ENCODE measurements at places on chromosomes 4 and X.
A peak's percentile ranks its signal among the peaks of the same experiment; 100 is the strongest.

DNA sequence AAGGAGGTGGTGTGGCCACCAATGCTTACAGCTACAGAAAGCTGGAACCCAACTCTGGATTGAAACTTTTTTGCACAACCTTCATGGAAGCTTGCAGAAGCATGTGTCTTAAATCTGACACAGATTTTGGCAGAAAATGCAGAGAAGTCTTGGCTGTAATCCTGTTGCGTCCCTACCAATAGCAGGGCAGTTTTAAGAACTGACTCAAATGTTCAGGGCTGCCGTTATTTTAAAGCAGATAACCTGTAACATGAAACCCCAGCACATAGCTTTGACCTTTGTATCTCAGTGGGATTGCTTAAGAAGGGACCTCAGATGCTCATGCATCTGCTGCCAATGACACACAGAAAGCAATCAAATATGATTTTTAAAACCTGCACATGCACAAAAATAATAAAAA is at the start of gene VEGFD:
VEGFD (minus strand) TSS at position 110 of the 400 bp plus-strand sequence. CDS start 467 bp downstream, outside the sequence.
- DNase-seq, result no peak

- DNase-seq, result no peak
These were observed 211.9 kb upstream of the HS3ST1 start for GRCh38 chr4:11640584-11640983.

- DNase-seq, result no peak
These were observed 281.0 kb downstream of the RAB28 start for GRCh38 chr4:13203101-13203500.

GRCh38 chr4:1006856-1007255 is 4.6 kb upstream of the FGFRL1 start:
- DNase-seq, result no peak

- DNase-seq, result no peak
These were observed 15.6 kb downstream of the MAEA start for GRCh38 chr4:1305261-1305711.

- DNase-seq, result peak; percentile 66
These were observed 3.9 kb downstream of the L1CAM start for GRCh38 chrX:153882086-153882498.

DNA sequence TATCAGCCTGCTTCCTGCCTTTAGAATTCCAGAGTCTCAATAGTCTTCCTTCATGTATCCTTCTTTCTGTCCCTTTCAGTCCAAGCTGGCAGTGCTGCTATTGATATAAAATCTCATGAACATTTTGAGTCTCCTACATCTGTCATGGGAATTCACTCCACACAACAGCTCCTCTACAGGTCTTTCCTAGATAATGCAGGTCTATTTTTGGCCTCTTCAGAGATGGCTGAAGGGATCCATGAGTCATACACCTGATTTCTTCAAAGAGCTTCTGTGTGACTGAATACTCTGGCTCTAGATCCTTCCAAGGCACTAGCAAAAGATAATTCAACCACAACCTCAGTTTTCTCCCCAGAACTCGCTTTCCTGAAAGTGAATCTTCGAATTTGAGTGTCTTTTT is 115.4 kb downstream of the STPG2 start:
- peak; percentile 60 for DNase-seq

DNA sequence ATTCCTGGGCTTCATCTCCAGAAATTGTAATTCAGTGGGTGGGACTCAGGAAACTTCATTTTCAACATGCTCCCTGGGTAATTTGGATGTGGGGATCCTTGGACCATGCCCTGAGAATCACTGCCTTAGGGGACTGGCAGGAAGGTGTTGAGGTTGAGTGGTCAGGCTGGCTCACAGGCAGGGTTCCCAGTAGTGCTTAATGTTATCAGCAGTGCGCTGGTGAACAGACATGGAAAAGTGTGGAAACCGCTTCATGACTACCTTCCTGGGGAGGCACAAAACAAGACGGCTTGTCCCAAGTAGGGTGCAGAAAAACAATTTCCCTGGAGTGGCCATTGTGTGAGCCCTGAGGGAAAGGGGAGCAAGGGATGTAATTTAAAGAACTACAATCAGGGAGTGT is 31.4 kb downstream of the SUPT20HL1 start:
- DNase-seq, result no peak

DNA sequence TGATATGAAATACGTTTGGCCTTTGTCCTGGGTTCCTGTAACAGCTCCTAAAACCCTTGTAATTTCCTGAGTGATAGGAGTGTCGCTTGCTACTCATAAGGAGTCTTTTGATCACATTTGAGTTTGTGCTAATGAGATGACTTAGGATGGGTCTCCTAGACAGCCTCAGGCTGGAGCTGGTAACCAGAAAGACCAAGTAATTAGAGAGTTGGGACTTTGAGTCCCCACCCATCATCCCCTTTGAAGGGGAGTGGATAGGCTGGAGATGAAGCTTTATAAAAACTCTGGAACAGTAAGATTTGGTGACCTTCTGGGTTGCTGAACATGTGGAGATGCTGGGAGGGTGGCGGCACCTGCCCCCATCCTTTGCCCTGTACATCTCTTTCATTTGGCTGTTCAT is 2.9 kb downstream of the SEC24B start:
- no peak for DNase-seq

DNA sequence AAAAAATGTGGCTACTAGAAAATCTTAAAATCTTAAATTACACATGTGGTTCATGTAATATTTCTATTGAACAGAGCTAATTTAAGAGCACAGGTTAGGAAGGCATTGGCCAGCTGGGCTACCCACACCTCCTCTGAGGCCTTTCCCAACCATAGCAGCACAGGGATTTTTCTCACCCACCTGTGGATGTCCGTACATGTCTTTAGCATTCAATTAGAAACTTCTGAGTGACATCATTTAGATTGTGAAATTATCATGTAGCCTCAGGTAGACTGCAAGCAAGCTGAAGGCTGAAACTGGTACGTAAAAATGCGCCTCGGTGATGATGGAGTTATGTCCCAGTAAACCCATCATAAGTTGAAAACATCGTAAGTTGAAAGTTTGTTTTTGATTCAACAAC is 31.2 kb downstream of the SCARB2 start:
- no peak for DNase-seq

DNA sequence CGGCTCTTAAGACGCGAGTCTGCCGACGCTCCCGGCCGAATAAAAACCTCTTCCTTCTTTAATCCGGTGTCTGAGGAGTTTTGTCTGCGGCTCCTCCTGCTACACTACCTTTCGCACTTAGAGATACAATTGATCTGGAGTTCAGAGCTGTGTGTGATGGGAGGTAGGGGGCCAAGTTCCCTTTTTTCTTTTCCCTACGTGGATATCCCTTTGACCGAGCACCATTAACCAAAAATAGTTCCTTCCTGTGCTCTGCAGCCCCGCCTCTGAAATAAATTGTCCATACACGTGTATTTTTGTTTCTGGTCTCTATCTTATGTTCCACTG is 555 bp upstream of the PGM2 start:
- no peak for DNase-seq
